CD4-positive, alpha-beta T cell (primary cell): ENCODE measurements at places on chromosomes 7 and 10.
A peak's percentile ranks its signal among the peaks of the same experiment; 100 is the strongest.

DNA sequence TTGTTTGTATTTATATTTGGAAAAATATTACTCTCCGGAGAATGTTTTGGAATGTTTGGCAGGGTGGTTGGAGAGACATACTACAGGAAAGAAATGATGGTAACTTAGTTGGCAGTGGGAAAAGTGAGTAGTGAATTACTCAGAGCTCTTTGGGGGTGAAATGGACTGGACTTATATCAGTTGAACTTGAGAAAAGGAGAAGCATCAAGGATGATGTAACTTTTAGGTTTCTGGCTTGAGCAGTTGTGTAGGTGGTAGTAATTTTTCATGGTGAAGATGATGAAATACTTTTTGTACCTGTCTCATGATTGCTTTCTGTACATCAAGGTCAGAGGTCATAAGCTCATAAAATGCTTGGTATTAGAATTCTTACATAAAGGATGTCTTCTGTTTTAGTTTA is 617.2 kb downstream of the AUTS2 start:
- DNase-seq = no peak

DNA sequence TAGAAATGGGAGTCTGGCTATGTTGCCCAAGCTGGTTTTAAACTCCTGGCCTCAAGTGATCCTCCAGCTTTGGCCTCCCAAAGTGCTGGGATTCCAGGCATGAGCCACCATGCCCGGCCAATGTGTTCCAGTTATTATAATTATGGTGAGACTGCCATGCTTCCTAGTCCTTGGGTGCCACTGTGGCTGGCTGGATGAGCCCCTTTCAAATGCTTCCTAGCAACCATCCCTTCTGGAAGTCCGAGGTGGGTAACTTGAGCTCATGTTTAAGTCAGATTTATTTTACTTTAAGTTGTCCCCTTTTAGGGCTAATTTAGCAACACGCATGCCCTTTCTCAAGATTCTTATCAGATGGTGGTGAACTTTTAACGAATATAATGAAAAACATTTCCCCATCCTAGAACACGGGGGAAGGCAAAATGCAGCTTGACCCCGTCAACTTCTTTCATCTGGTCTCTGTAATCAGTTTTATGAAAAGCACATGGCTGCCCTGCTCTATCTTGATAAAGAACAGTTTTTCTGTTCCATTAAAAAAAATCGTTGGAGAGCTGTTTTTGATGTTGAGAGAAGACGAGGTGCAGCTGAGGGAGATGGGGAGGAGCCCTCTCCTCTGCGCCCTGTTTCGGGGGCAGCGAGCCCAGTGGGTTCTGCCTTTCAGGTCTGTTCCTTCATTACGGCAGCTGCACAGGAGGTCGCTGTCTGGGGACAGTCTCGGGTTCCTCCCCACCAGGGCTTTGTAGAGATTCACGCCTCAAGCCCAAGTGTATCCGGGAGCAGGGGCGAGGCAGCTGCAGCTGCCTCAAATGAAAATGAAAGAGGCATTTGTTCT is 61.0 kb upstream of the MKI67 start:
- DNase-seq = peak; percentile 52

- DNase-seq = no peak
Measured at GRCh38 chr10:88092973-88093372, 229.5 kb downstream of the PTEN start.

GRCh38 chr10:15262036-15262713 is 93.7 kb upstream of the NMT2 start:
- DNase-seq = no peak

DNA sequence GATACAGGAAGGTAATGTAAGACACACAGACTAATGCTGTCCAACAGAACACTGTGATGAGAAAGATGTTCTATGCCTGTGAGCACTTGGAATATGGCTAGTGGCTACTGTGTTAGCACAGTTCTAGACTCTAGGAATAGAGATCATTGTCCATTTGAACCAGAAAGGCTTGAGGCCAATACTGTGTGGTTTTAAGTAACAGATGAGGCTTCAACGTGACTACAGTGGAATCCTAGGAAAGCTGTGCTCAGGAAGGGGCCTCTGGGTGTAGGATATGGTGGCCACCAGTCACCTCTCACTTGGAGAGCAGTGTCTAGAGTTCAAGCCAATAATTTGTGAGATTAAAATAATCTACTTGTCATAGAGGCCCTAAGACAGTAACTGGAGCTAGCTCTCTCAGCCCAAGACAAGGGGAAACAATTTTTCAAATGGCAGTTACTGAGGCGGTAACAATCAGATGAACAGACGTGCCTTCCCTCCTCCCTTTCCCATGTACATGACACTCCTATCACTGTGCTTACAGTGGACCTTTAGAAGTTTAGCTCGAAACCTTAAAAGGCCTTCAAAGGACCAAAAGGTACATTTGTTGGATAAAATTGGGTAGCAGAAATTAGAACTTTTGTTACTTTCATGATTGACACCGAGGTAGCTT is 10.2 kb downstream of the ZDHHC16 start:
- DNase-seq = no peak

- no peak for DNase-seq
Measured at GRCh38 chr7:837001-837400, 4.7 kb downstream of the SUN1 start.

DNA sequence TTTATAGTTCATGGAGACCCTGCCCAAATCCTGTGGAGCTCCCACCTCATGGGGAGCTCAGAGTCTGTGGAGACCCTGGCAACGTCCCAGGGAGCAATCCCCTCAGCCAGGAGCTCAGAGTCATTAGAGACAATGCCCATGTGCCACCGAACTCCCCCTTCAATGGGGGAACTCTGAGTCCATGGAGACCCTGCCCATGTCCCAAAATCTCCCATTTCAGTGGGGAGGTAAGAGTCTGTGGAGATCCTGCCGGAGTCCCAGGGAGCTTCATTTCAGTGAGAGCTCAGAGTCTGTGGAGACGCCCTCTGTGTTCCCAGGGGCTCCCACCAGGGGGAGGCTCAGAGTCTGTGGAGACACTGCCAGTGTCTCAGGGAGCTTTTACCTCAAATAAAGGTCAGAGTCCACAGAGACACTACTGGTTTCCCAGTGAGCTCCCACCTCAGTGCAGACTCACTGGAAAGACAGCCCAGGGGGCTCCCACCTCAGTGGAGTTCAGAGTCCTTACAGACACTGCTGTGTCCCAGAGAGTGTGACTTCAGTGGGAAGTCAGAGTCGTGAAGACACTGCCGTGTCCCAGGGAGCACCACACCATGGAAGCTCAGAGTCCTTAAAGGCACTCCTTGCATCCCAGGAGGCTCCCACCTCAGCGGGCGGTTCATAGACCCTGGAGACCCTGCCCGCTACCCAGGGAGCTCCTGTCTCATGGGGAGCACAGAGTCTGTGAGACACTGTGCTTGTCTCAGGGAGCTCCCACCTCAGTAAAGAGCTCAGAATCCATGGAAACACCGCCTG is 5.0 kb downstream of the MYO1G start:
- peak; percentile 55 for DNase-seq

DNA sequence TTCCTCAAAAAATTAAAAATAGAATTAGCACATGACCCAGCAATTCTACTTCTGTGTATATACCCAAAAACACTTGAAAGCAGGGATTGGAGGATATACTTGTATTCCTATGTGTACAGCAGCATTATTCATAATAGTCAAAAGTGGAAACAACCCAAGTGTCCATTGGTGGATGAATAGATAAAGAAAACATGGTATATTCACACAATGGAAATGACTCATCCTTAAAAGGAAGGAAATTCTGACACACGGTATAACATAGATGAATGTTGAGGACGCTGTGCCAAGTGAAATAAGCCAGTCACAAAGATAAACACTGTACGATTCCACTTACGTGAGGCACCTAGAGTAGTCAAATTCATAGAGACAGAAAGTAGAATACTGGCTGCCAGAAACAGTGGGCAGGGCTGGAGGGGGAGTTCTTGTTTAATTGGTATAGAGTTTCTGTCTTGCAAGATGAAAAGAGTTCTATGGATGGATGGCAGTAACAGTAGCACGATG is 26.6 kb upstream of the KAT6B start:
- no peak for DNase-seq

- no peak for DNase-seq
Measured at GRCh38 chr10:75287697-75288096, 51.9 kb upstream of the COMTD1 start.

- no peak for DNase-seq
Measured at GRCh38 chr7:33624215-33624614, 281.1 kb upstream of the BMPER start.

DNA sequence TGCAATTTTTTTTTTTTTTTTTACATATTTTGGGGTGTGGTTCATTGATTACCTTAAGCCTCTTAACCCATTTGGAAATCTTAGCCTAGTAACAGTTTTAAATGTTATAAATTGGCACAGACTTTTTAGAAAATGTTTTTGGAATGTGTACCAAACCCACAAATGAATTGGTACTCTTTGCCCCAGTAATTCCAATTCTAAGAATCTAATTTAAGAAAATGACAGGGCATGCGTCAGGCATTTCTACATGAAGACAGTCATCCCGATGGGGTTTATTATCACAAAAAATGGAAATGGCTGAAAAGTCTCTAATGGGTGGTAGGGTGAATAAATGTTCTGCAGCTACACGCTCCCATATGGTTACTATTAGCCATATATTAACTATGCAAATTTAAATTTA is 54.9 kb downstream of the ITIH5 start:
- no peak for DNase-seq

GRCh38 chr10:79349072-79349491 is 1.8 kb downstream of the PPIF start:
- no peak for DNase-seq
